ENCODE measurements at places on chromosomes 13 and 19. TPM values are rescaled to one million over a fixed set of nuclear protein-coding genes. Genes with fewer than 3 reads are reported as not detected.

GRCh38 chr19:10502524-10503001, 593 bp downstream of the KEAP1 start:
- DNase-seq, result peak; percentile 94

- DNase-seq, result no peak
Observed at GRCh38 chr13:59495936-59496512, 667.7 kb downstream of the DIAPH3 start.

DNA sequence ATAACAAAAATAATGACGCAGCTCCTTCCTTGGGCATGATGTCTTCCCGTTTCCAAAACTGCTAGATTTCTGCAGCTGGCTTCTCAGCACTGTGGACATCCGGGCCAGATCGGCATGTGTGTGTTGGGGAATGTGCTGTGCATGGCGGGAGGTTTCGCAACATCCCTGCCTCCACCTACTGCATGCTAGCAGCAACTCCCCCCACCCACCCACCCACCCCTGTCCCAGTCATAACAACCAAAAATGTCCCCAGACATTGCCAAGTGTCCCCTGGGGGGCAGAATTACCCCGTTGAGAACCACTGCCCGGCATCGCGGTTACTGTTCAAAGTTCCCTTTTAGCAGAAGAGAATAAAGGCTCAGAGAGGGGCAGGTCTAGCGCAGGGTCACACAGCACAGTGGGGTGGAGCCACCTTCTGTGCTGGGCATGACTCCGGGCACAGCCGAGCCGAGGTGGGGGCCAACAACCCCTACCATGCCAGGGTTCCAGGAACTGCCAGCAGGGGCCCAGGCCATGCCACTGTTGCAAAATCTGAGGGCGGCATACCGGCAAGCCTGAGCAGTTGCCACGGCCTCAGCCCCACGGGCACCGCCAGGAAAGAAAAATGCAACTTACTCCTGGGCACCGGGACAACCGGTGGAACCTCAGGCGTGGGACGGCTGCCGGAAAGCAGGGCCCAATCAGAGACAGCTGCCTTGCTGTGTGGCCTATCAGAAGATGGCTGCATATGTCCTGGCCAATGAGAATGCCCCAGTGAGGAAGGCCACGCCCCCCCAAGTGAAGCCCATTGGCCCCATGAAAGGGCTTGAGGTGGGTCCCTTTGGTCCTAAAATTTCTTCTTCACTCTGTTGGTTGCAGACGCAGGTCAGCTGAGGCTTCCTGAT, 22.5 kb upstream of the NFIC start:
- DNase-seq, result peak; percentile 97

- no peak for DNase-seq
Observed at GRCh38 chr13:97258801-97259200, 36.7 kb downstream of the MBNL2 start.

SIAH3 gene
- polyA plus RNA-seq, result 0.08 TPM

GRCh38 chr19:16527971-16528521, 14.2 kb downstream of the CHERP start:
- peak; percentile 61 for DNase-seq

ATP8A2 gene
- 0.03 TPM for polyA plus RNA-seq

GRCh38 chr19:41928221-41928683, at the start of gene ERFL:
ERFL (minus strand) TSS chr19:41928449; CDS start chr19:41912919, 15,530 bp downstream.
- DNase-seq, result peak; percentile 68

All from SK-N-SH (cell line).